ENCODE measurements at places on chromosomes 5 and 9.

GRCh38 chr5:159094745-159095144, 5.0 kb downstream of the EBF1 start:
- DNase-seq, result peak; percentile 83

GRCh38 chr5:14687023-14687665, 22.6 kb downstream of the OTULIN start:
- DNase-seq, result no peak

- DNase-seq, result no peak
Measured at GRCh38 chr9:16068476-16068875, 515.6 kb downstream of the CCDC171 start.

DNA sequence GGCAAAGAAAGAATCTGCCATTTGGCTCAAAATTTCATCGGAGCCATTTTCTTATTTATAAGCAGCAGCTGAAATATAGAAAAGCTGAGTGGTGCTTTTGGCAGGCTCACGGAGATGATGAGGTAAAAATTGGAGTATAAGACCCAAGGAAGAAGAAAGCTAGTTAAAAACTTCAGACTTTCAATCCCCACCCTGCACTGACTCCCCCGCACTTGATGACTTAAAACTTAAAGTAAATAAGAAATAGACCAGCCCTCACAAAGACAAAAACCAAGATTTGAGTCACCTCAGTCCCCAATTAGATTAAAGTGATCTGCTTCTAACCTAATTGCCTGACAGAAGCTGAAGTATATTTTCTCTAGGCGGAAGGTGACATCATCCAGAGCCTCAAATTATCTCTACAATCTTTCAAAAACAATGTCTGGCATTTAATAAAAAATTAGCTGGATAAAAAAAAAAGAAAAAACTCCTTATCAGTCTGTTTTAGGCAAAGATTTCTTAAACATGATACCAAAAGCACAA, 124.0 kb upstream of the PJA2 start:
- DNase-seq, result no peak

DNA sequence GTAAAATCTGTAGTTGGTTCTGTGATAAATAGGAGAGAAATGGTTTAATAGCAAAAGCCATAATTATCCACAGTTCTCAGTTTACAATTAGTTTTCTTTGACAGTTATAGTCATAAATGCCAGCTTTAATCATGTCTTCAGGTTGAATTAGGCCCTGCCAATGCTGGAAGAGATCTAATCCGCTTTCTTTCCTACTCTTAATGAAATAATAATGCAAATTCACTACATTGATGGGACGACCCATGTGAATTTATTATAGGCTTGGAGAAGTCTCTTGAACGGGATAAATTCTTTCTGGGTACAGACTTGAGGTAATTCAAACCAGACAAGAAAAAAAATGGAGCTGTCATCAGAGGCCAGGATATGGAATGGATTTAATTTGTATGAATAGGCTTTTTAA, 950.4 kb downstream of the EFNA5 start:
- DNase-seq, result no peak

DNA sequence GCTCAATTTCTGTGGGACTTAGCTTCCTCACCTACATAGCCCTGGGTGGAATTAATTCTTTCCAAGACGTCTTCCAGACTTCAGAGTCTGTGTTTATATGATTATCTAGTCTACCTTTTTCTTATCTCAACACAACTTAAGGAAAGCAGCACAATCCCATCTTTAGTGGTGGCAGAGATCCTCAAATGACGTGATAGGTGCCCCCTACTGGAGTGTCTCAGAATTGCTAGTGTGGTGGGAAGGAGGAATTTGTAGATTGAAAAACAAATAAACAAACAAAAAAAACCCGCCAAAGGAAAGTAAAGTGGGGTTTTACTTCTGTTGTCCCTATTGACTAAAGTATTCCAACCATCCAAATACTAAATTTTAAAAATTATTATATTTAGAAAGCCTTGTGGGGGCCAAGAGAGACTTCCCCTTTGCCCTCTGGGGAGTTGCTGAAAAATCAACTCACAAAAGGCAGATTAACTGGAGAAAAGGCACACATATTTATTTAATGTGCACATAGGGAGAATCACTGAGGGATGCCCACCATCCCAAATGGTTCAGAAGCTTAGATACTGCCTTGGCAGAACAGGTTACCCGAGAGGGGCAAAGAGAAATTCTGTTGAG, 283.3 kb downstream of the TMEM167A start:
- DNase-seq, result no peak

DNA sequence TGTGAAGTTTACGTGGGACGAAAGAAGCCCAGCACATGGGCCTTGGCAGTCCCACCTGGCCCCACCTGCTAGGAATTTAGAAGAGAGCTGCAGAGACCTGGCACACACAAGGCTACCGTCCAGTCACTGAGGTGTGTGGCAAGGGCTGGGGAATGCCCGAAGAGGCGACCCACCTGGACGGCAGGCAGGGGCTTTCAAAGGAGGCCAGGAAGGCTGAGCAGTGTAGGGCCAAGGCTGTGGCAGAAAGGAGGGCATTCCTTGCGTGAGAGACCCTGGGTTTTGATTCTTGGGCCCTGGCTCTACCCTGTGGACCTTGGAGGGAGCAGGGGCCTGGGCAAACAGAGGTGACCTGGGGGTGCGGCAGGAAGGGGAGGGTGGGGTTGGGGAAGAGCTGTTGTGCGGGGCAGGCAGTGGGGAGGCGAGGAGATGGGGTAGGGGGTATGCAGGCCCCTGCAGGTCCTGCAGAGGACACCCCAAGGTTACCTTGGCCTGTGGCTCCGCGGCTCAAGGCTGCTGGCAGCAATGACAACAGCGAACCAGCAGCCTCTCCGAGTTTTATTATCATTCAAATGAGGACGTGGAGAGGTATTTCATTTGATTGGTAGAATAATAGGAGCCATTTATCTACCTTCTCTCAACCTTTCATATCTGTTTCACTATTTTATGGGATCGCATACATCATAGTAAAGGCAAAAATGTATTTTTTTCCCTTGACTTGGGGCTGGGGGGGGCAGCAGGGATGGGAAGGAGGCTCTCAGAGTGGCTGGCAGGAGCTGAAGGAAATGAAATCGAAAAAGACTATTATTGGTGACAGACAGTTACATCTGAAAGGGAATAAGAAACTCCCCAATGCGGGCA, 24.8 kb downstream of the TSPAN17 start:
- DNase-seq, result no peak

DNA sequence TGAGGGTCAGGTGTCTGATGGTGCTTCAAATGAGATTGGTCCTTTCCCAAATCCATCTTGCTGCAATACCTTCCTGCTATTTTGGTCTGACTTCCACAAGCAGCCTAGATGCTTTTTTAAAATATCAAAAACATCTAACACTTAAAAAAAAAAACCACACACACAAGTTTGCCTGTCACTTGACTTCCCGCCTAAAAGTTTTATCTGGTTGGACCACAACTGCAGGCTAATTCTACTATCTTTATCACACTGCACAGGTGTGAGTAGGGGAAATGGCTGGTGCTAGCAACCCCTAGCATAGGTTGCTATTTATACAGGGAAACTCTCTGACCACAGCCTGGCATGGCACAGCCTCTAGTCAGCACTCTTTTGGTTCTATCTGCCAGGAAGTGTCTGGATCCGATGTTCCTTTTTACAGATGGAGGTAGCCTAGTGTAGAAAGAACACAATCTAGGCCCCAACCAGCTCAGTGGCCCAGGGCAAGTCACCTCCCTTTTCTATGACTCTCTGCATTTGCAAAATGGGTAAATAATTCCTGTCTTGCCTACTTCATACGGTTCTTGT, at the start of gene HEMGN:
TSS of gene HEMGN (minus strand) at position 92 of the 564 bp plus-strand sequence. CDS start at position 56, 36 bp downstream.
- DNase-seq, result no peak

GRCh38 chr5:97022898-97023297, 87.0 kb downstream of the LNPEP start:
- no peak for DNase-seq

DNA sequence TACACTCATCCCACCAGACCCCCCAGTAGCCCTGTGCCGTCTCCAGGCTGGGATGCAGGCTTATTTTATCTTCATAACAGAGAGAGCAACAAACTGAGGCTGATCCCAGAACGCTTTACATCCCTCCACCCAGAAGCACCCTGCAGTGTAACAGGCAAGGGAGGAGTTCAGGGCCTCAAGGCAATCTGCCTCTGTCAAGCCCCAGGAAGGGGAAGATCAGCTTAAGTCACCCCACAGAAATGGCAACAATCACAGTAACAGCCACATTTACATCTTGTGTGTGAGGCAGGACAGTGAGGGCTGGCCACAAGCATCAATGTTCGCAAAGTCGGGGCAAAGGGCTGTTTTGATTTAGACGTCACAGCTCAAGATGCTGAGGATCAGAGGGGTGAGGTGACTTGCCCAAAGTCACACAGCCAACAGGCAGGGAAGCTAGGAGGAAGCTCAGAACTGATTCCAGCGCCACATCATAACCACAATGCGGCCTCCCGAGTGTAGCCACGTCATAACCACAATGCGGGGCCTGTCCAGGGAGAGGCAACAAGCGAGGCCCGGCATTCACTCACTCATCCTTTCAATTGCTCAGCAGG, 14.4 kb downstream of the STK10 start:
- DNase-seq, result no peak

- DNase-seq, result no peak
Measured at GRCh38 chr5:78514427-78515330, 133.9 kb downstream of the LHFPL2 start.

GRCh38 chr5:58317808-58318207, 142.1 kb downstream of the PLK2 start:
- no peak for DNase-seq

DNA sequence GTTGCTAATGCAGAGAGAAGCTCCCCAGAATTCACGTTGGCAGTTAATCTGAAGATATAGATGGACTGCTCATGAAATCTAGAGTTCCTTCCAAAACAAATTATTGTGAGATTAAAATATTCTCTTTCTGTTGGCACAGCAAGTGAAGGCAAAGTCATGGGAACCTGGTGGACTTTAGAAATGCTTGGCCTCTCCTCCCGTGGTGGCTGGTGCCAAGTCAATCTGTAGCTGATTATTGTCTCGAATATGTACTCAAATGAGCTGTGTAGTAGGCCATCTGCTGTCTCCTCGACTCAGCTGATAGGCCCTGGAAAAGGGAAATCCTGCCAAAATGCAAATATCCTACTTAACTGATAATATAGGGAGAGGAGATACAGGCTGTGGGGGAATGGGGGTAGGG, 69.3 kb downstream of the DAPK1 start:
- no peak for DNase-seq

- no peak for DNase-seq
Measured at GRCh38 chr9:120650352-120650751, 63.9 kb downstream of the MEGF9 start.

DNA sequence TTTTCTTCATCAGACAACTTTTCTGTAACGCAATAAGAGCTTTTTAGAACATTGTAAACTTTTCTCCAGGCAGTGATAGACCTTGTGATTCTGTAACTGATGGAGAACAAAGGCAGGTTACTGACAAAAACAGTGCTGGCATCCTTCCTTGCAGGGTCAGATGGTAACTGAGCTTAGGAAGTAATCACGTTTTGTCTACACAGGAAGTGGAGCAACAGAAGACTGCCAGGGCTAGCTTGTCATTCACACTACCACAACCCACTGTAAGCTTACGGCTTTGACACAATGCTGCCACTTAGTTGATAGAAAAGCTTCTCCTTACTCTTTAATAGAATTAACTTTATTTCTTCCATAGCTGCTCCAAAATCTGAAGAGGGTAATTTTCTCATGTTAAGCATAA, 46.8 kb downstream of the FBN2 start:
- DNase-seq, result no peak

DNA sequence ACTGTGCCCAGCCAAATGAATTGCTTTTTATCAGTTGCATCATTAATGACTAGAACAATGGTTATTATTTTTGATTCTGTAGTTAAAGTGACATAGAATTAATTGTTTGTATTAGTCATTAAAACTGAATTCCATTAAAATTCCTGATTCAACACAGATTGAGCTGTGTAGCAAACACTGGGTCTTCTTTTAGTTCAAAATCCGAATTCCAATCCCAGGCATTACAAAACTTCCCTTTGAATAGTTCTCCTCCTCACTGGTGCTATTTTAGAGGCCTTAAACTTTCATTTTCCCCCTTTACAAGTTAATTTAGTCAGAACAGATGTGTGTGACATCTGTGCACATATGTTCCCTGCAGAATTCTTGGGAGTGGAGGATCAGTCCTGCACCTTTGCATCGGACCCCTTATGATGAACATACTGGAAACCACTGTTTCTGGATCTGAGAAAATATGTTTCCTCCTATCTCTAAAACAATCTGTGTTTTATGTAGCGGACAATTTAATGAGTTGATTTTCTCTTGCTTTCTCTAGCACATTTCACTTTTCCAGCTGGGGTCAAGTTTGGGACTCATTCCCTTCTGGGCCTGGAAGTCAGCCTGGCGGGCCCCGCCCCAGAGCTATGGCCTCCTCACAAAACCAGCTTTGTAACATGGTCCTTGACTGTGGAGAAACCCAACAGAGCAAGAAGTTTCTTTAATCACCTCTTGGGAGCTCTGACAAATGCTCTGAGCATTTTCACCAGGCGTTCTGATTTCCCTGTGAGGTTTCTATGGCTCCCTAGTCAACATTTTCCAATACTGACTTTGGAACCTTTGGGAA, 87.9 kb upstream of the MAMDC2 start:
- DNase-seq, result no peak

All from NCI-H187 (cell line).